Effector memory CD4-positive, alpha-beta T cell (primary cell): ENCODE measurements at places on chromosomes 5 and 9.
A peak's percentile ranks its signal among the peaks of the same experiment; 100 is the strongest.

DNA sequence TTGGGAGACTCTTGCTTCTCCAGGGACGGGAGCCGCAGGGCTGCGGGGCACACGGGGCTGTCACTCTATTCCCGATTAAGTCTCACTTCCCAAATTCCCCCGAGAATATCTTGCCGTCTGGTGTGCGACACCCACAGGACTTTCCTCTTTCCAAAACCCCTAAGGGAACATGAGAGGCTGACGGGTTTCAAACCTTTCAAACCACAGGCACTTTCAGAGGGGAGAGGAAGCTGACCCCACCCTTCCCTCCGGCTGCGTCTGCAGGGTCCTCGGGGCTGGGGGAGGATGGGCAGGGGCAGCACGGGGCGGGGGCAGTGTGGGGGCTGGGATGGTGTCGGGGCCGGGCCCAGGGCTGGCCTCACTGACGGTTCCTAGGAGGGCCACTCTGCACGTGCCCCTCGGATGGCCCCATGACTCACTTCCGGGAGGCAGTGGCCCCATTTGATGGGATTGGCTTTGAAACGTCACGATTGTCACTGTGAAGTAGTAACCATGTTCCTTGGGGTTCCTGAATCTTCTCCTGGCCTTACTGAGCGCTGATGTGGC is 38.2 kb downstream of the SLC9A3 start:
- H3K36me3 ChIP-seq: no peaks in the 10 kb centered on the region
- no peak for DNase-seq
- H3K27ac ChIP-seq: no peak overlapping the region
- H3K4me3 ChIP-seq: no peak overlapping the region

DNA sequence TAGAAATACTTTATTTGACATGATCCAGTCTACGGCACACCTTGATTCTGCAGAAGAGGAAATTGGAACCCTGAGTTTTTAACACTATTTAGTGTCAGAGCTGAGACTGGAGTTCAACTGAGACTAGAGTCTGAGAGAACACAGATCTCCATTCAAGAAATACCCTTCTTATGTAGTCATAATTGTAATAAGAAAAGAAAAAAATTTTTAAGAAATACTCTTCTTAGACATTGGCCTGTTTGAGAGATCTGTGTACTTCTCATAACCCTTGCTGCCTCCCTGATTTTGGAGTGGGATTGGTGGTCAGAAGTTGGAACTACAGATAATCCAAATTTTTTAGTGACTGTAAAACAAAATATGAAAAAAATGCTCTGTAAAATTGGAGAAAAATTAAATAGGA is 253.4 kb downstream of the ARRDC3 start:
- no peak for DNase-seq
- no peak overlapping the region for H3K4me3 ChIP-seq
- no peaks in the 10 kb centered on the region for H3K4me1 ChIP-seq
- H3K27ac ChIP-seq: no peak overlapping the region
- no peaks in the 10 kb centered on the region for H3K27me3 ChIP-seq

GRCh38 chr5:116543501-116543900 is 31.1 kb downstream of the SEMA6A start:
- no peak overlapping the region for H3K27ac ChIP-seq
- no peaks in the 10 kb centered on the region for H3K36me3 ChIP-seq
- DNase-seq: no peak
- no peaks in the 10 kb centered on the region for H3K4me1 ChIP-seq
- H3K27me3 ChIP-seq: no peaks in the 10 kb centered on the region

DNA sequence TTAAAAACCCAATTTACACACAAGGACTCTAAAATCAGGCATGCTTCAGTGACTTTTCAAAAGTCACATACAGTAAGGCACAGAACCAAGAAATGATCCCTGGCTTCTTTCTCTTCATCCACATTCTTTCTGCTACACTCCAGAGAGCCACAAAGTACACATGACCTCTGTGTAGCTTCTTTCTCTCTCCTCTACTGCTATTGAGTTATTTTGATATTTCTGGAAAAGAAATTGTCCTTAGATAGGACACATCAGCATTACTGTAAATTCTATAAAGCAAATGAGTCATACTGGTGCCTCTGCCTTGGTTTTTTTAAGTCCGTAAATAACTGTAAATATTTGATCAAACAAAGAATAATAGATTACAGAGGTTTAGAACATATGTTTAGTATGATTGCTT is 96.3 kb downstream of the KIAA0825 start:
- no peaks in the 10 kb centered on the region for H3K36me3 ChIP-seq
- no peak overlapping the region for H3K4me3 ChIP-seq
- no peaks in the 10 kb centered on the region for H3K27me3 ChIP-seq
- no peak overlapping the region for H3K27ac ChIP-seq

DNA sequence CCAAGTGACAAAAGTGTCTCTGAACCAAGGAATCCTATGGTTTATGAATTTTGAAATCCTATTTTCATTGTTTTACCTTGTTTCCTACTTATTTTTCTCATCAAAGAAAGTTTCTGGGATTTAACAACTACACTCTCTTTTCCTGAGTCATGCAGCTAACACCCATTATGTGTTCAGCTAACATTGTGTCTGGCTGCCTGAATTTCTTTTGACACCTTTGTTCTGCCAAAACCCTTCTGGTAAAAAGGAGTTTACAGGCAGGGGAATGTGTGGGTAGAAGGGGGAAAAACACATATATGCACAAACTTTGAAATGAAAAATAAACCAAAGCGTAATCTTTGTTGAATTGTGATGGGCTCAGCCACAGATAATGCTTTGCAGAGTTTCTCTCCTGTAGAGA is 146.2 kb downstream of the COX7C start:
- H3K36me3 ChIP-seq: no peaks in the 10 kb centered on the region
- no peak for DNase-seq
- H3K4me3 ChIP-seq: no peak overlapping the region
- H3K27me3 ChIP-seq: no peaks in the 10 kb centered on the region

DNA sequence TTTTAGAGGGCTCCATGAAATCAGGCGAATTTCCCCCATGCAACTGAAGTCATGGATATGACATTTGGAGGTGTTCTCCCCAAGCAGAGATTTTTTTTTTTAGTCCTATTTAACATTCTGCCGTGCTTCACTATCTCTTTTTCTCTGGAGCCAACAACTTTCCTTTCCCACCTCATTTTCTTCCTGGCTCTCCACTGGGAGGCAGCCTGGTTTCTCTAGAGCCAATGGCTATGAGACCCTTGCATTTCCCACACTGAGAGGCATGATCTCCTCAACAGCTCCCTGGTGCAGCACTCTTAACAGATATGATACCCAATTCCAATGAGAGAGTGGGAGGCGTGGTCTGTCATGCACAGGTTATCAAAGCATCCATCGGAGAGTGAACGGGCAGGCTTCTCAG is 310.8 kb downstream of the DRD1 start:
- no peaks in the 10 kb centered on the region for H3K27me3 ChIP-seq
- no peak overlapping the region for H3K4me3 ChIP-seq
- no peaks in the 10 kb centered on the region for H3K4me1 ChIP-seq
- no peak overlapping the region for H3K27ac ChIP-seq
- H3K36me3 ChIP-seq: no peaks in the 10 kb centered on the region

GRCh38 chr5:95382801-95383200 is 8.4 kb upstream of the FAM81B start:
- no peaks in the 10 kb centered on the region for H3K36me3 ChIP-seq
- H3K27ac ChIP-seq: no peak overlapping the region

- H3K4me1 ChIP-seq: peaks cover 17% of the 10 kb centered on the region
- peak overlapping the region; percentile 35 for H3K27ac ChIP-seq
- DNase-seq: no peak
- no peaks in the 10 kb centered on the region for H3K36me3 ChIP-seq
- peak overlapping the region; percentile 7 for H3K4me3 ChIP-seq
- no peaks in the 10 kb centered on the region for H3K27me3 ChIP-seq
Measured at GRCh38 chr9:96413302-96414221, 4.6 kb downstream of the ZNF367 start.

DNA sequence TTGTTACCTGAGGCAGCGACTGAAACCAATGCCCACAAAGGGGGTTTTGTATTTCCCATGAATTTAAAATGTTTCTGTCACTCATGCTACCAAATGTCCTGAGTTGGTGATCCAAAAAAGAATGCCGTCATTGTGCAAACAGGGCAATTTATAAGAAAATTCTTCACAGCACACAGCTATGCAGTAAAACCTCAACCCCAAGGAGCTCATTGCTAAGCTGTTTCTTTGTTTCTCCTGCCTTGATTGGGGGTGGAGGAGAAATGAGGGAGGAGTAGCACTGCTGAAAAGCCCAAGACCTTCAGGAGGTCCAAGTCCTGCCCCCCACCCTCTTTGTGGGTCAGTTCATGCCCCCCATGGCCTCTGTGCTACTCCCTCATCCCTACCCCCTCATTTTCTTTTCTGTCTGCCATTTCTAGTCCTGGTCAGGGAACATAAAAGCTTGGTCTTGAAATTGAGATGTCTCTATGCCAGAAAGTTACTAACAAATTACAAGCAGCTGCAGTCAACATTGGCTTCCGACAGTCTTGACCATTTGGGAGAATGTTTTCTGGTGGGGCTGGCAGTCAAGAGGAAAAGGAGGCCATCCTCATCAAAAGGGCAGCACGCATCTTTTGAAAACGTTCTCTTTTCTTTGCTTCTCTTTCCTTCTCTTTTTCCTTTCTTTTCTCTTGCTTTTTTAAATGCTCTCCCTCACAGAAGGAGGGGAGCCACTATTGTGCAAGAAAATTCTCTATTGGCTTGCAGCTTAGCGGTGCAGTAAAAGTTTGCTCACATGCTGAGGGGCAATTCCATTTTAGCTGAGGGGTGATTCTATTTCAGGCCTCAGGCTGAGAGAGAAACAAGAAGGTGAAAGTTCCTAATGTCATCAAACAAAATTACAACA is 133.3 kb downstream of the GCNT1 start:
- H3K27ac ChIP-seq: no peak overlapping the region
- no peaks in the 10 kb centered on the region for H3K27me3 ChIP-seq
- H3K4me3 ChIP-seq: no peak overlapping the region
- no peak for DNase-seq
- no peaks in the 10 kb centered on the region for H3K36me3 ChIP-seq

GRCh38 chr9:91419222-91420191 is 4.1 kb downstream of the NFIL3 start:
- H3K4me3 ChIP-seq: no peak overlapping the region
- peaks cover 25% of the 10 kb centered on the region for H3K4me1 ChIP-seq
- H3K27ac ChIP-seq: no peak overlapping the region
- H3K36me3 ChIP-seq: no peaks in the 10 kb centered on the region
- DNase-seq: no peak

- no peak overlapping the region for H3K4me3 ChIP-seq
- no peak for DNase-seq
- no peak overlapping the region for H3K27ac ChIP-seq
- H3K4me1 ChIP-seq: no peaks in the 10 kb centered on the region
- peaks cover 53% of the 10 kb centered on the region for H3K36me3 ChIP-seq
Measured at GRCh38 chr5:154868702-154869101, 10.3 kb downstream of the CNOT8 start.

DNA sequence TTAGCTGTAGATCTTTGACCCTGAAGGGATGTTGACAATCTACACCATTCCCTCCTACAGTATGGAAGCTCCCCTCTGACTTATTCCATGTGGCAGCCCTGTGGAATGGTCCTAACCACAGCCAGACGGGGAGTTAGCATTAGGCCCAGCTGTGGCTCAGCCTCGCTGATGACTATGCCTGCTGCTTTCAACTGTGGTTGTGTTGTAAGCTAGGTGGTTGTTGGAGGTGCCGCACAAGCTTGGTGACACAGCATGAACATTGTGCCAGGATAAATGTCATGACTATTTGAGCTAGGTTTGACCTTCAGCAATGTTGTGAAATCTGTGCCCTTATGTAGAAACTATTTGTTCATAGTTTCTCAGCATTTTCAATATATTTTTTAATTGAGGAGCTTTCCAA is 40.6 kb downstream of the SGCD start:
- H3K36me3 ChIP-seq: no peaks in the 10 kb centered on the region
- no peaks in the 10 kb centered on the region for H3K4me1 ChIP-seq
- DNase-seq: no peak

- no peak for DNase-seq
- no peak overlapping the region for H3K4me3 ChIP-seq
Measured at GRCh38 chr9:34689116-34689470, 2.0 kb downstream of the CCL19 start.

GRCh38 chr9:104983491-104983890 is 55.5 kb upstream of the ABCA1 start:
- no peaks in the 10 kb centered on the region for H3K36me3 ChIP-seq
- no peak overlapping the region for H3K4me3 ChIP-seq
- no peaks in the 10 kb centered on the region for H3K4me1 ChIP-seq
- H3K27ac ChIP-seq: no peak overlapping the region

DNA sequence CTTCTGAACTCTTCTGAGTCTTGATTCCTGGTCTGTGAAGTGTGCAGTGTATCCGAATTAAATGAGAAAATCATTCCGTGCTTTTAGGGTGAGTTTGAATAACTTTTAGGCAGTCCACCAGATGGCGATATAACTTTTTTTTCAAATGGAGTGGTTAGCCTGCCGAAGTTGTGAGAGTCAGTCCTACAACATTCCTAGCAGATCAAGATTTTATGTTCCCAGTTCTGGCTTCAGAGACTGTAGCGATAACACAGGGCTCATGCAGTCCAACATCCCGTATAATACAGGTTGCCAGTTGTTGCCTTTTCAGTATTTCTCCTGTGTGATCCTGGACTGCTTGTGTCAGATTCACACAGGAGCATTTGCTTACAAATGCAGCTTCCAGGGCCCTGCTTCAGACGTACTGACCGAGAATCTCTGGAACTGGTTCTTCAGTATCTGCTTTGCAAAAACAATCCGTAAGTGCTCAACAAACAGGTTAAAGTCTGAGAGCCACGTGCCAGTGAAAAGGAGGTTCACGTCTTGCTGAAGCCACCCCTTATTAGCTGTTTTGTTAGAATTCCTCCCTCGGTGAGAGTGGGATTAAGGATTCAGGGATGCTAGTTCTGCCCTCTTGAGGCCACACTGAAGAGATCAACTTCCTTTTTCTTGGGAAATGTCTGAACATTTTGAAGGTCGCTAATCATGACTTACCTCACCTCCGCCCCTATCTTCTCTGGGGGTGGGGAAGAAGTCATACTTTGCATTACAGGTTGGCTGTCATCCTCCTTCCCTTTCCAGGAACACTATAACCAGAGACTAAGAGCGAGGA is 22.8 kb downstream of the SMIM3 start:
- H3K4me1 ChIP-seq: no peaks in the 10 kb centered on the region
- no peak overlapping the region for H3K4me3 ChIP-seq
- H3K36me3 ChIP-seq: no peaks in the 10 kb centered on the region
- no peak overlapping the region for H3K27ac ChIP-seq
- H3K27me3 ChIP-seq: no peaks in the 10 kb centered on the region
- no peak for DNase-seq

GRCh38 chr9:130597228-130597627 is 17.9 kb downstream of the FUBP3 start:
- H3K27ac ChIP-seq: no peak overlapping the region
- no peaks in the 10 kb centered on the region for H3K27me3 ChIP-seq
- H3K36me3 ChIP-seq: peaks cover 20% of the 10 kb centered on the region
- H3K4me1 ChIP-seq: no peaks in the 10 kb centered on the region
- no peak for DNase-seq

DNA sequence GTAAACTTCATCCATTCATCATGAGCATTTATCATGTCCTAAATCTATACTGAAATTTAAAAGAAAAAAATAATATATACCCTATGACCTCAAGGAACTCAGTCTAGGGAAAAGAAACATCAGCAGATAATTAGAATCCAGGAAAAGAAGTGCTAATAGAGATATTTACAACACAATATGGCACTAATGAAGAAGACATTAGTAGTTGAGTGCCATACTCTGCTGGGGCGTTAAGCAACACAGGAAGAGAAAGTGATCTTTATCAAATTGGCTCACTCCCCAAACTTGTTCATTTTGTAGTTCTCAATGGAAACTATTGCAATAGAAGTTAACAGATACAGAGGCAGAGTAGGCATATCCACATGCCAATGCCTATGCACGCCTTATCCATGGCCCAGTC is 27.5 kb downstream of the GABRA6 start:
- no peaks in the 10 kb centered on the region for H3K27me3 ChIP-seq
- H3K4me3 ChIP-seq: no peak overlapping the region
- H3K36me3 ChIP-seq: no peaks in the 10 kb centered on the region
- H3K27ac ChIP-seq: no peak overlapping the region
